SK-N-SH (cell line): ENCODE measurements at places on chromosomes 1 and 21.
A peak's percentile ranks its signal among the peaks of the same experiment; 100 is the strongest.

GRCh38 chr1:246254854-246255253 lies 252.2 kb downstream of the SMYD3 start:
- DNase-seq: no peak

GRCh38 chr1:33299461-33300155 lies 21.3 kb downstream of the A3GALT2 start:
- no peak for DNase-seq

GRCh38 chr1:6163191-6163972 lies 16.7 kb downstream of the CHD5 start:
- DNase-seq: no peak

GRCh38 chr1:66654643-66655042 lies 97.6 kb upstream of the DYNLT5 start:
- DNase-seq: no peak

DNA sequence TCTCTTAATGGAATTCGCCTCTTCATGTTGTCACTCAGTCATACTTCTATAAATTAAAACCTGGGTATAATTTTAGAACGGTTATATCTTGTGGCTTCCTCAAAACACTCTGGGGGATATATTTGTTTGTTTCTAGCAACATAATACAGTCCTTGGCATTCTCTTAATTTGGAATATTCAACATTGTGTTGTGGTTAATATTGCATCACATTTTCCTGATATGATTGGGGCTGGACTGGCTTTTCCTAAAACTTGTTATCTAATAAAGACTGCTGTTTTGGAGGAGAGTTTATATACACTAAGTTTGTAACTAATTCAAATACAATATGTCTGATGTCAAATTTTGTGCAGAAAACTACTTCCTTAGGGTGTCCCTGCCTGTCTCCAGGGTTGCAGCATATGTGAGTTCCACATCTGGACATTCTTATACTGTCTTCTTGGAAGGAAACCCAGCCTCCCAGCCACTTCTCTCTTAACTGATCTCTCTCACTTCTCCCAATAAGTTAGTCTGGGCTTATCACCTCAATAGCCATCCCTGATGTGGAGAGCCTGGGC lies 892.6 kb downstream of the MRPL39 start:
- no peak for DNase-seq

GRCh38 chr1:96979304-96980268 lies 258.0 kb downstream of the PTBP2 start:
- DNase-seq: peak; percentile 26

DNA sequence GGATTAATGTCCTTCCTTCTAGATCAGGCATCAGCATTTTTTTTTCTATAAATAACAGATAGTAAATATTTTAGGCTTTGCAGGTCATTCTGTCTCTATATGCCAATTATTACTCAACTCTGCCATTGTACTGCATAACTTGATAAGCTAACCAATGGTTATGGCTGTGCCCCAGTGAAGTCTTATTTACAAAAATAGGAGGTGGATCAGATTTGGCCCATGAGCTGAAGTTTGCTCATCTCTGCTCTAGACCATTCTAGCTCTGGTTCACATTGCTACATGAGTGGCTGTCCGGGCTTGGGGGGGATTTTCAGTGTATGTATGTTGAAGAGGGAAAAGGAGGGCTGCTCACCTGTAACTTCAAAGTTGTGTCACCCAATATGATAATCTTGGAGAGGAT lies 10.1 kb downstream of the RAB7B start:
- DNase-seq: no peak

DNA sequence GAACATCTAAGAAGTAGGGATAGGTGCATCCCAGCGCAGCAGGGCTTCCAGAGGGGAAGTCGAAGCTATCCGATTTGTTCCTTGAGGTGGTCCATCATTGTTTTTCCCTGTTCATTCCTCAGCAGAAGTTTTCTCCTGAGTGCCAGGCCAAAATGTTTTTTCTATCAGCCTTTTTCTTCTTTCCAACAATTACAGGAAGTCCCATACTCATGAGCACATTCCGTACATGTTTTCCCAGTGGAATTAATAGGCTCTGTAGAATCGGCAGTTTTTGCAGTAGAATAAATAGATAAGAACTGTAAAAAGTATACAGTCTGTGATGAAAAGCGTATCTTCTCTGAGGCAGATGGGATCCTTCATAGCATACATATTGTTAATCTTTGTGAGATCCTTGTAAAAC lies 24.8 kb downstream of the CD101 start:
- no peak for DNase-seq

GRCh38 chr21:26782331-26782730 lies 62.9 kb downstream of the ADAMTS1 start:
- DNase-seq: no peak

DNA sequence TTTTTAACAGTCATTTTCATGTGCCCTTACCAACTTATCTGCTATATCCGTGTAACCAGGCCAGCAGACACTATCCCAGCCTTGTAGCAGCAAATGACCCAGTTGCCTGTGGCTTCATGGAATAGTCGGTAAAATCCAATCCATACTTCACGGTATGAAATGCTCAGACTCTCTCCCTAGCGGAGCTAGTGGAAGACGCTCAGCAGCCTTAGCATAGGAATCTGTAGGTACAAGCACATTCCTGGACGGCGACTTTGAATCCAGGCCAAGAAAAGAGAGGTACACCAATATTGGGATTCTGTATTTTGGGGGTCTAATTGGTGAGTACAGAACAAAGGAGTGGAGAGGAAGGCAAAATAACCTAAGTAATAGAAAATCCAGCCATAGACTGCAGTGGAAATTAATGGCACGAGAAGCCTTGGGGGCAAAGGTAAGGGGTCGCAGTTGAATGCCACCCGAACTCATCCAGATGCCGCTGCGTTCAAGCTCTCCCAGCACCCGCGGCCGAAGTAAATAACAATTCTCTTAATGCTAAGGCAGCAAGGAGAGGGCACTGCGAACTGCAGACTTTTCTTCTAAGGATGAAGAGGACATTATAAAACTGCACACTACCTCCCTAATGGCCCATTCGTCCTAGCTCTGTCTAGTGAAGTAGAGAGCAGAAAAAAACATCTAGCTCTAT lies 17.7 kb upstream of the TBX15 start:
- no peak for DNase-seq

- DNase-seq: no peak
Measured at GRCh38 chr1:114232691-114233090, 79.0 kb upstream of the SYT6 start.

DNA sequence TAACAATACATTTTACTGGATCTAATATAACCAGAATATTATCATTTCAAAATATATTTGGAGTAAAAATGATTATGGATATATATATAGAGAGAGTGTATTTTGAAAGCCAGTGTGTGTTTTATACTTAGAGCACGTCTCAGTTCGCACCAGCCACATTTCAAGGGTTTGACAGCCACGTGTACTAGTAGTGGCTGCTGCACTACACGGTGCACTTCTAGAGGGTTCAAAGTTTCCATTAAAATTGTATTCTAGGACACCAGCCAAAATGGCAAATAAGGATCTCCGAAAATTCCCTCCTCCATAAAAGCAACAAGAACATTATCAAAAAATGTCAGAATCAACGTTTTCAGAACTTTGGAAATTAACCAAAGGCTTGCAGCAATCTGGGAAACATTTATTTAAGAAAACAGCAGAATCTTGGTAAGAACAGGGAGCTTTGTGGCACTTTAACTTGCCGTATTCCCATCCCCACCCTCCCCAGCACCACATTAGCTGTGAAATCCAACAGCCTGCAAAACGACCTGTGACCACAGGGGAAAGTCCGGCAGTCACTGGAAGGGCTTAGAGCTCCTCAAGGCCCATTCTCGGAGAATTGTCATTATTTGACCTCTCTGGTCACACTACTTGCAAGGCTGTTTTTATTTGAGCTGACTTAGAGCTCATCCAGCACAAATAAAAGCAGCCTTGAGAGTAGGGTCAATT lies 33.5 kb upstream of the MRPS6 start:
- no peak for DNase-seq

GRCh38 chr1:10510520-10511493 lies 36.1 kb downstream of the PEX14 start:
- DNase-seq: no peak

GRCh38 chr1:50661626-50662025 lies 238.4 kb upstream of the DMRTA2 start:
- DNase-seq: no peak

GRCh38 chr1:26771643-26772321 lies 16.0 kb upstream of the PIGV start:
- DNase-seq: no peak

- peak; percentile 10 for DNase-seq
Measured at GRCh38 chr1:199550199-199551065, 477.1 kb upstream of the NR5A2 start.

DNA sequence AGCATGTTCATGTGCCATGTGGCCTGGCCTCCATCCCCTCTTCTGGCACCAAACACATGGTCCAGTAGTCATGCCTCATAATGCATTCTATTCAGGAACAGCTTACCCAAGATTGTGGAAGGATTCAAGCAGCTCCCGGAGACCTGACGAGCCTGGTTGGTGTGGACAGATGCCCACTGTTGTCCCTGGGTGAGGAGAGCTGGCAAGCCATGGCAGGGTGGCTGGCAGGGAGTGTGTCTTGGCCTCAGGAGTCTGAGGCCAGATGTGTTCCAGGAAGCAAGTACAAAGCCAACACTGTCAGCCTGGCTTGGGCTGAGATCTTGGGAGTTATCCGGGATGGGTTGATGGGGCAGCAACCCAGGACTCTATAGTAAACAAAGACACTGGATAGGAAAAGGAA lies 7.3 kb upstream of the FABP3 start:
- DNase-seq: no peak

- no peak for DNase-seq
Measured at GRCh38 chr1:221171768-221172167, 292.5 kb downstream of the HLX start.

DNA sequence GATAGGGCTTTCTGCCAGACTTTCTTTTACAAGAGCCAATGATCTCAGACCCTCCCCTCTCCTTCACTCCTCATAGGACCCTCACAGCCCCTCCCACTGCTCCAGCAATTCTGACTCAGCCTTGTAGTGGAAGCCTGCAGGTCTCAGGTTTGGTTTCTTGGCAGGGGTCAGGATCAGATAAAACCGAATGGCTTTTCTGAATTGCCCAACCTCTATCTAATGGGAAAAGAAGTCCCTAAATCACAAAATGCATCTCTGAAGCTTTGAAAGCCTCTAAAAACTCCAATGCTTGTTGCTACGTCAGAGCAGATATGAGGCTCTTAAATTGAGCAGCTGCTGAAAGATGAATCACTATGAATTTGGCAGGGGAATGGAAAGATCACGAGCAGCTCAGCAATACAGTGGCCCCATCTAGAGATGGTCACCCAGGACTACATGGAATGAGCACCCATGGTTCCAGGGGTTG lies 74.5 kb downstream of the NID1 start:
- no peak for DNase-seq

DNA sequence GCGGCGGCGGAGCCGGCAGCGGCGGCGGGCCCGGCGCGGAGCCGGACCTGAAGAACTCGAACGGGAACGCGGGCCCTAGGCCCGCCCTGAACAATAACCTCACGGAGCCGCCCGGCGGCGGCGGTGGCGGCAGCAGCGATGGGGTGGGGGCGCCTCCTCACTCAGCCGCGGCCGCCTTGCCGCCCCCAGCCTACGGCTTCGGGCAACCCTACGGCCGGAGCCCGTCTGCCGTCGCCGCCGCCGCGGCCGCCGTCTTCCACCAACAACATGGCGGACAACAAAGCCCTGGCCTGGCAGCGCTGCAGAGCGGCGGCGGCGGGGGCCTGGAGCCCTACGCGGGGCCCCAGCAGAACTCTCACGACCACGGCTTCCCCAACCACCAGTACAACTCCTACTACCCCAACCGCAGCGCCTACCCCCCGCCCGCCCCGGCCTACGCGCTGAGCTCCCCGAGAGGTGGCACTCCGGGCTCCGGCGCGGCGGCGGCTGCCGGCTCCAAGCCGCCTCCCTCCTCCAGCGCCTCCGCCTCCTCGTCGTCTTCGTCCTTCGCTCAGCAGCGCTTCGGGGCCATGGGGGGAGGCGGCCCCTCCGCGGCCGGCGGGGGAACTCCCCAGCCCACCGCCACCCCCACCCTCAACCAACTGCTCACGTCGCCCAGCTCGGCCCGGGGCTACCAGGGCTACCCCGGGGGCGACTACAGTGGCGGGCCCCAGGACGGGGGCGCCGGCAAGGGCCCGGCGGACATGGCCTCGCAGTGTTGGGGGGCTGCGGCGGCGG lies 1.0 kb downstream of the ARID1A start:
- peak; percentile 57 for DNase-seq

DNA sequence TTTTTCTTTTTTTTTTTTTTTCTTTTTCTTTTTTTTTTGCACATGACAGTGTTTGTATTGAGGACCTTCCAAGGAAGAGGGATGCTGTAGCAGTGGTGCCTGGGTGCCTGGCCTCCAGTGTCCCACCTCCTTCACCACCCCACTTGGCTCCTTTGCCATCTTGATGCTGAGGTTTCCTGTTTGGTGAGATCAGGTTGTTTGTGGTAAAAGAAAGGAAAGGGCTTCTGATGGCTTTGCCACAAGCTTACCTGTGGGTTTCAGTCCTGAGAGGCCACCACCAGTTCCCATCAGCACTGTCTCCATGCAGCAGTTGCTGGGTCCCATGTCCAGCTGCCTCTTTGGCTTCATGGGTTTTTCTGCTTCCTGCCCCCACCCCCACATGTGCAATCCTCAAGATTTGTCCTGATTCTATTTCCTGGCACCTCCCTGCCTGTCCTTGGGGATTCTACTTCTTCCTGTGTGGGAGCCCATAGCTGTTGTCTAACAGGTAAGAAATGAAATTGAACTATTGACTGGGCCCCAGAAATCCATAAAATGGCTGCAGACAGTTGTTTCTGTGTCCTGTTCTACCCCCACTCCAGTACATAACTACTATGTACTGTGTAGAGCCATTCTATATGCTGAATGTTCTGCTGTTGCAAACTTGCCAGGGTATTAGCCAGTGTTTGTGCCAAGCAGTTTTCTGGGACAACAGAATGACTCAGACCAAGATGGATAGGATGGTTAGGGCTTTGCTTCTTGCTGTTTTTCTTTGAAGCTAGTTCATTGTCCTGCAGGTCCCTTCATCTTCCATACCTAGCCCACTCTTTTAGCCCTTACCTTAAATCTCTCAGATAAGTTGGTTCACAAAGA lies 4.2 kb upstream of the CCDC28B start:
- no peak for DNase-seq

GRCh38 chr1:59290193-59290949 lies 6.5 kb upstream of the FGGY start:
- peak; percentile 42 for DNase-seq

DNA sequence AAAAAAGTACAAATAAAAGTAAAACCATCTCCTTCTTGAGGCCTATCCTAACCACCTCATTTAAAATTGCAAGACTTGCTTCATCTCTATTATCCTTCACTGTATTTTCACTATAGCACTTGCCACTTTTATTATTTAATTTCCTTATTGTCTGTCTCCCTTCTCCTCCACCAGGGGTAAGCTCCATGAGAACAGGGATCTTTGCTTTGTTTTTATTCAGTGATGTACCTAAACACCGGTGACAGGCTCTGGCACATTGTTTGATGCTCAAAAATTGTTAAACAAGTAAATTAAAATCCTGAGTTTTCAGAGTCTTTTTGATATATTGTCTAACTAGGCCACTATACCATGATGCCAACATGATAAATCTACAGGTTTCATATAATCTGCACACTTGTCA lies 17.2 kb upstream of the SPEN start:
- no peak for DNase-seq
